Aorta (tissue), 5 donors: ENCODE measurements at places on chromosomes 1 and 21. TPM values are rescaled to one million over a fixed set of nuclear protein-coding genes. Genes with fewer than 3 reads are reported as not detected.
A peak's percentile ranks its signal among the peaks of the same experiment; 100 is the strongest.

DNA sequence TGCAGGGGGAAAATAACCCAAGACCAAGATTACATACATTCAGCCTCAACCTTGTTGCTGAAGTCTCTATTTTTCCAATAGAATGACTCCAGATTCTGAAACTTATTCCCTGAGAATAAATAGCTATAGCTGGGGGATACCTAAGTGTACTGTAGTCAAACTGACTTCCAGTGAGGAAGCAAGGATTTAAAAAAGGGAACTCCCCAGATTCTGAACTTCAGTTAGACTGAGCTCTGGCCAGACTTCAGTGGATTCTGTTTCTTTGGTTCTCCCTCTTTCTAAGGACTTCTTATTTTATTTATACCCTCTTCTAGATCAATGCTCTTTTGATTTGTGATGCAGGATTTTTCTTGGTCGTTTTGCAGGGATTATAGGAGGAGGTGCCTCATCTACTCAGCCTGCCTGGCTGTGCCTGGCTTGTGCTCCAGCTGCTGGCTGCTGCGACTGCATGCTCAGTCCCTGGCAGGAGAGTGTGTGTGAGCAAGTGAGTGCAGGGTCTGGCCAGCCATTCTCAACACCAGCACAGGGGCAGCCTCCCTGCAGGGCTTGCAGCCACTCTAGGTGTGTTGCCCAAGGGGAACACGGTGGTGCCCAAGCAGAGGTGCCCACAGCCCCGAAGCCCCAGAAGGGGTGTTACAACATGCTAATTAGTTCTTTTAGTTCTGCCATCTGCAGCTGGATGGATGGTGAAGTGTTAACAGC, 43.0 kb downstream of the SPATA17 start:
- no peak for DNase-seq

GRCh38 chr1:231613419-231614349, 12.9 kb upstream of the DISC1 start:
- no peak for DNase-seq

GRCh38 chr1:200925831-200926230, 31.1 kb downstream of the INAVA start:
- DNase-seq = no peak

Gene STUM
- total RNA-seq = 3.0 TPM

DNA sequence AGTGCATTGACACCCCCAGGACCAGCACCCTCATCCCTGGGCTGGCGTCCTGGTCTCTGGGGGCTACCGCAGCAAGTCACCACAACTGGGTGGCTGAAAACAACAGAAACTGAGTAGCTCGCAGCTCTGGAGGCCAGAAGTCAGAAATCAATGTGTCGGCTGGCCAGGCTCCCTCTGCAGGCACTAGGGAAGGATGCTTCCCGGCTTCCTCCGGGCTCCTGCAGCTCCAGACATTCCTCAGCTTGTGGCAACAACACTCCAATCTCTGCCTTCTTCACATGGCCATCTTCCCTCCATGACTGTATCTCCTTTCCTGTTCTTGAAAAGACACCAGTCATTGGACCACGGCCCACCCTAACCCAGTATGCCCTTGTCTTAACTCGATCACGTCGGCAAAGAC, 224.2 kb downstream of the NPHP4 start:
- DNase-seq = peak; percentile 16
